ENCODE measurements at places on chromosomes 6 and 20.
A peak's percentile ranks its signal among the peaks of the same experiment; 100 is the strongest.

DNA sequence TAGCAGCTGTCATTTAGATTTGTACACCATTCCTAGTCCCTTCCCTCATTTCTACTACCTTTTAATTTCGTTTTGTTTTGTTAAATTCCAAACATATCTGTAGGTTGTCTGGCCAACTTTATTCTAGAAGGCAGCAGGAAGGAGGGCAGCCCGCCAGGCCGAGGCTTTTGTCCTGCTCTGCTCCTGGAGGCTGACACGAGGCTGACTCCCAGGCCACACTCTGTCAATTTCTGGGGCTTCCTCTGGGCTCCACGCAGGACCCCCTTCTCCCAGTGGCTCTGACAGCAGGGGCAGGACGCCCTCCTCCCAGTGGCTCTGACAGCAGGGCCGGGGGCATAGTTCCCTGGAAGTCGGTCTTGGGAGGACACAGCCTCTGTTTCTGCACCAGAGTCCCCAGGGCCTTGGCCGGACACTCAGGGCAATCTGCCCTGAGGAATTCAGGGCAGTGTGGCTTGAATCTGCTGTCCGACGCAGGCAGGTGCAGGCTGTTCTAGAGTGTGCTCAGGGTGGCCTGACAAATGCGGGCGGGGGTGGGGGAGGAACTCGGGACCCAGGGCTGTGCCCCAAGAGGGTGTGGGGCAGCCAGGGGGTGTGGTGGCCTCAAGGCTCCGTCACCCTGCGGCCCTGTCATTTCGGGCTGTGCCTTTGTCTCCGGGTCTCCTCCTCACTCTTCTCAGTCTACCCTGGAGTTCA lies 11.8 kb downstream of the SMOC2 start:
- DNase-seq = no peak

- DNase-seq = no peak
Observed at GRCh38 chr20:2805689-2806350, 5.4 kb upstream of the CPXM1 start.

DNA sequence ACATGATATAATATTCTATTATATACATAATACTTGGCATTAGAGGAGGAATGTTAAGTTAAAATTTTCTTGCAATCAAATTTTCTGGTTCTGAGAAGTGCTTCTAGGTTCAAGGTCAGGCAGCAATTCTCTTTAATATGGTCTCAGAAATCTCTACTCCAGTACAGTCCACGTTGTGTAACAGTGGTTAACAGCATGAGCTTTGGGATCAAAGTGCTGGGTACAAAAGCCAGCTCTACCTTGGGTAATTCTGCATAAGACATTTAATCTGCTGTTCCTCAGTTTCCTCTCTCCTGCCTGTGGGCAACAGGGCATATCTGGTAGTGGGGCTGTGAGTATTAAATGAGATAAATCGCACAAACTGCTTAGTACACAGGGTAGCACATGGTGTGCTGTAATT lies 437.8 kb downstream of the CDC5L start:
- DNase-seq = no peak

DNA sequence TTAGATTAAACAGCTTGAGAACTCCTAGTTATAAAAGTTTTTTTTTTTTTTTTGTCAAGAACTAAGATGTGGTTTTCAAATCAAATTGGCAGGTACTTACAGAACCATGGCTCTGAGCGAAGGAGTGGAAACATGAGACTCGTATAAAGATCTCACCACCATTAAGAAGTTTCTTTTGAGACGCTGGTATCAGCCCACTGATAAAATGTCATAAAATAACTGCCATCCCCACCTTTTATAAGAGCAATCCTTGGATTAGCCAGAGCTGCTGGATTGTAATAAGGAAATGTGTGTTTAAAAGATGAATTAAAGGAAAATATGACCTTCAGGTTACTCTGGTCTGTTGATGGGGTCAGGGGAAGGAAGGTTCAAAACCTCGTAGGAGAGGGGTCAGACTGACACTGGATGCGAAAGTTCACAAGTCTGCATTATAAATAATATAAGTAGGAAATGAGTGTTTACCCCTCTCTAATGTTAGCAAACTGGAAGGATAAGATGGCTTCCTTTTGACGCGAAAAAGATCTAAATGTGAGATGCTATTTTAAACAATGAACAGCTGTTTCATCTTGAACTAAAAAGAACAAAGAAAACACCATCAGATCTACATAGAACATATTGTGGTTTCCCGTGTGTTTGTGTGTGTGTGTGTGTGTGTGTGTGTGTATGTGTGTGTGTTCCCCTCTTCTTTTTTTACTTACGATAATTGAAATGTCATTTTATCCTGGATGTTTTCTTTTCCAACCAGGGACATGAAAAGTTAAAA lies 386.8 kb upstream of the JAG1 start:
- no peak for DNase-seq

GRCh38 chr6:29676981-29677601 lies 3.9 kb downstream of the ZFP57 start:
- no peak for DNase-seq

- DNase-seq = peak; percentile 90
Observed at GRCh38 chr6:43635387-43636307, at the start of gene MAD2L1BP. Gene MAD2L1BP, plus strand, starts transcription at chr6:43635840. Its CDS starts 36 bp downstream, at chr6:43635876.

DNA sequence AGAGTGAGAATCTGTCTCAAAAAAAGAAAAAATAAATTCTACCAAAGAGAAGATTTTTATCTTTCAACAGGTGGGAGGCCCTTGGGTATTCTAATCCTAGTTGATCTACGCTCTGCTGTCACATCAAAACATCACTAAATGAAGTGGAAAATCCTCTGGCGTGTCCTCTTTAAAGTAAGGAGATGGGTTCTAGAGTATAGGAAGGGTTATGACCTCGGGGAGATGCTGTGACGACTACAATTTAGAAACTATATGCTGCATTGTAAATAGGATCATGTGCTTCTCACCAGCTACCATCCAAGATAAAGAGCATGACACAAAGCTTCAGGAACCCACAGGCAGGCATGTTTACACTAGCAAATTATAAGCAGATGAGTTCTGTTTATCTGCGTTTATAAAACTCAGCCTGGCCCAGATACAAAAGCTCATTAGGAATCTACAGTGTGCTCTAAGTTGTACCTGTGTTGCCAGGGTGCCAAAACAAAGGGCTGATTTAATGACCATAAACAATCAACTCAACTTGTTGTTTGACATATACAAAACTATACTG lies 197.1 kb upstream of the PLN start:
- no peak for DNase-seq
